Stimulated activated naive CD4-positive, alpha-beta T cell treated with Interleukin-2 at 50 U/mL for 16 hours (primary cell): ENCODE measurements at places on chromosomes 7 and 10.

- no peak for DNase-seq
Measured at GRCh38 chr7:3588341-3588740, 287.3 kb downstream of the SDK1 start.

DNA sequence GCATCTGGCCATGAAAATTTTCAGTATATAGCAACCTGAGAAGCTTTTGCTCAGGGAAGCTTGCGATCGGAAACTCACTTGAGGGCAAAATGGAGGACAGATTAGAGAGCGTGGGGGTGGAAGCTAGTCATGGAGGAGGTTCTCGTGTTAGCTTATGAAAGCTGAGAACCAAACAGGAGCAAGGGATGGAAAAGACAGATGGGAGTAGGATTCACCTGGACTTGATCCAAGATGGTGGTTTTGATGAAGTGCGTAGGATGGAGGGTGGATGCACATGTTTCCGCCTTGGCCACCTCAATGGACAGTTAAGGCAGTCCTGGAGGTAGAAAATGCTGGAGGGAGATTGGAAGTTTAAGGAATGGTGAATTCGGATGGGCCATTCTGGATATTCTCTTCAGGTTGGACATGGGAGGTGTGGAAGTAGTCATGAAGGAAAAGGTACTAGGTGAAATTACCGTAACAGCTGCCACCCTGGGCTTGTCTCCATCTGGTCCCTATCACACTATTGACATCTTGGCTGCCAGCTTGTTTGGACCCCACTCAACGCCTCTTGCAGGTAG, 6.3 kb upstream of the C10orf95 start:
- DNase-seq = no peak

DNA sequence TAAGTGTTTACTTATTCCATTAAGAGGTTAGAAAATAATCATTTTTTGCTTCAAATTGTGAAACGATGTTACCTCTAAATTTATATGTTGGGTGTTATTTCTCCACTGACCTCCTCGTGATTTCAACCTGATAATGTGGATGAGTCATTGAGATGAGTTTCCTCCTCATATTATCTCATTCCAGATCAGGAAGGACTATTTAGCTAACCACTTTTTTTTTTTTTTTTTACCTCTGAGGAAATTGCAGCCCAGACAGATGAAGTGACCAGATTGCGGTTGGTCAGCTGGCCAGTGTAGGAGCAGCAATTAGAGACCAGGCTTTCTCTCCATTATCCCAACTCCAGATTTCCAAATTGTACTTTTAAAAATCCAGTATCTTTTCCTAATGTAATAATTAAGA, 248.7 kb downstream of the FZD1 start:
- DNase-seq = no peak

DNA sequence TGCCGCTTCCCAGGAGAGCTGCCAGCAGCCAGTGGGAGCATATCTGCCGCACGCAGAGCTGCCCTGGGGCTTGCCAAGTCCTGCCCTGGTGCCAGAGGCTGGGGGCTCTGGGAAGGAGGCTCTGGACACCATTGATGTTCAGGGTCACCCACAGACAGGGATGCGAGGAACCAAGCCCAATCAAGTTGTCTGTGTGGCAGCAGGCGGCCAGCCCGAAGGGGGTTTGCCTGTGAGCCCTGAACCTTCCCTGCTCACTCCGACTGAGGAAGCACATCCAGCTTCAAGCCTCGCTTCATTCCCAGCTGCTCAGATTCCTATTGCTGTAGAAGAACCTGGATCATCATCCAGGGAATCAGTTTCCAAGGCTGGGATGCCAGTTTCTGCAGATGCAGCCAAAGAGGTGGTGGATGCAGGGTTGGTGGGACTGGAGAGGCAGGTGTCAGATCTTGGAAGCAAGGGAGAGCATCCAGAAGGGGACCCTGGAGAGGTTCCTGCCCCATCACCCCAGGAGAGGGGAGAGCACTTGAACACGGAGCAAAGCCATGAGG, 94.6 kb downstream of the TACC2 start:
- no peak for DNase-seq

DNA sequence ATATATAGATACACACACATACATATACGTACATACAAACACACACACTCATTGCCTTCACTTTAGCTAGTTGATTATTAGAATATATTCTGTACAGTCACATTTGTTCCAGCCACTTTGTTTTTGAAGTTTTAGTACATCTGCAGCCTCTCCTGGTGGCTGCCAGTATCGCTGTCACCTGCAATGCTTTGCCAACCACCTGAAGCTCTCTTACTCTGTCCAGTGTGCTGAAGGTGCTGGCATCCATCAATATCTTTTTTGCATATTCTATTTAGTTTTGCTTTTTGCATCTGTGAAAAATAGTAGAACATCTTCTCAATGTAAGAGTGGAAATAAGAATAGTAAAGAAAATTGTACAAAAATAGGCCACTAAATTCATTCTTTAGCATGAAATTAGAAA, 388.6 kb downstream of the EXOC4 start:
- DNase-seq = no peak

DNA sequence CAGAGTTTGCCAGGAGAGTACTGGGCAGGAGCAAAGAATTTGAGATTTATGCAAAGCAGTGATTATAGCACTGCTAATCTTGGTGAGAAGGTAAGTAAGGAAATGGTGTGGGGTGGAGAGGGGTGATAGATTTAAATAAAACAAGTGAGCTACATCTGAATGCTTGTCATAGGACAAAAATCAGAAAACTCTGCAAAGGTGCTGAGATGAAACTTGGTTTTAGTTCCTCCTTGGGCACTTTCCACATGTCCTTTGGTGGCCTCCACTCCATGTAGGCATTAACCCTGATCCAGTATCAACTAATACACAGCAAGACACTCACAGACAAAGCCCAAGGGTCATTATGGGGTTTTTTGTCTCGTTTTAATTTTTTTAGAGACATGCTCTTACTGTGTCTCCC, 25.7 kb upstream of the FAM107B start:
- DNase-seq = no peak

DNA sequence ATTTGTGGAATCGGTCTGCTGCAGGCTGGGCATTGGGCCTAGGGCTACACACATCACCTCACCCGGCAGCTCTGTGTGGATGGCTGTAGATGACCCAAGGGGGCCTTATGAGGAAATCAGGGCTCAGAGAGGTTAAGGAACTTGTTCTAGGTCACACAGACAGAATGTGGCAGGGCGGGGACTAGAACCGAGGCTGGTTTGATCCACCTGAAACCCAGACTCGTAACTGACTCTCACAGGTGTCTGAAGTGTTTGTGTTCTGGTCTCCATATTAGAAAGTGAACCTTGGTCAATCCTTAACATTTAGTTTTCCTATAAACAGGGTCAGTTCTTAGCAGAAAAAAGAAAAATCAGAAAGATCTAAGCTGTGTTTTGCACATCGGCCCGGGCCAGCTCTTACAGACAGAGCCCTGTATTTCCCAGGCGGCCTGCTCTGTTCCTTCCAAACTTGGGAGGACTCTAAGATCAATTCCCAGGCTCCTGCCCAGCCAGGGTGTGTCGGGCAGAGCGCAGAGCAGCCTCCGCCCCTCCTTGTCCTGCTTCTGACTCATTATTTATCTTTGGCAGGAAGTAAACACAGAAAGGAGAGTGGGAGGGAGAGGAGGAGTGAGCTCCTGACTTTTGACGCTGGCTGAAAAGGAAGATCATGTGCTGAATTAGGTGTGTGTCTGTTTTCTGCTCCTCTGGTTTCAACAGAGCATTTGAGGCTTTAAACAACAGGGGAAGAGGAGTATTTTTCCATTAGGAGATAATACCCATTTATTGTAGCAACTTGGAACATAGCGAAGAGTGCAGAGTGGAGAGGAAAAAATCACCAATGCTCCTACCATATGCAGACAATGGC, 74.1 kb downstream of the TACC2 start:
- DNase-seq = no peak

DNA sequence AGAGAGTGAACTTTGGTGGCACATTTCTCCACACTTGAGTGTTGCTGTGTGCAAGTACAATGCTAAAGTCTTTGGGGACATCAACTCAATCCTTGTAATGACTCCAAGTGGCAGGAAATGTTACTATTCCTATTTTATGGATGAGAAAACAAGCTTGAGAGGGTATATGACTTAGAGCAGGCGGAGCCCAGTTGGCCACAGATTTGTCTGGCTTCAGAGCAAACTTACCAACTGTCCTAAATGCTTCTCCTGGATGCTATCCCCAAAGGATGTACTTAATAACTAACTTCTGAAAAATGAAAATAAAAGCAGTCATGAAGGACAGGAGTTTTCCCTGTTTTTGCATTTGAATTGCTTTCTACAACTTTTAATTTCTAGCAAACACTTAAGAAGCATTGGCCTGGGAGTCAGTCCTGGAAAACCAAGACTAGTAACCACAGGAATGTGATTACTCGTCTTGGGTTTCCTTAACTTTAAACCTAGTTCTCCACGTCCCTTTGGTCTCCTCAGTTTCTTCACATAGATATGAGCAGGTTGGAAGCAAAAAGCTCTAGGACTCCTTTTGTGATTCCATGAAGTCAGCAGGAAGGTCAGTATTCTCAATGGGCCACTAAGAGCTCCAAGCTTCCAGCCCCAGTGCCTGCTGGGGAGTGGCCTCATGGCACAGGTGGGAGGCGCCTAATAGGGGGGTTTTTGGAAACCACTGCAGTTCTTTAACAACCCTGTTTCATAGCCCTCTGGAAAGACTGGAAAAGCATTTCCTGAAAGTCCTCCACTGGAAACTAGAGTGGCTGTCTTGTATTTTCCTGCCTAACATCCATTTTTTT, 140.8 kb downstream of the GLCCI1 start:
- DNase-seq = no peak

- no peak for DNase-seq
Measured at GRCh38 chr7:36985316-36985715, 261.0 kb upstream of the AOAH start.

- no peak for DNase-seq
Measured at GRCh38 chr7:76296743-76297740, 5.4 kb upstream of the HSPB1 start.

DNA sequence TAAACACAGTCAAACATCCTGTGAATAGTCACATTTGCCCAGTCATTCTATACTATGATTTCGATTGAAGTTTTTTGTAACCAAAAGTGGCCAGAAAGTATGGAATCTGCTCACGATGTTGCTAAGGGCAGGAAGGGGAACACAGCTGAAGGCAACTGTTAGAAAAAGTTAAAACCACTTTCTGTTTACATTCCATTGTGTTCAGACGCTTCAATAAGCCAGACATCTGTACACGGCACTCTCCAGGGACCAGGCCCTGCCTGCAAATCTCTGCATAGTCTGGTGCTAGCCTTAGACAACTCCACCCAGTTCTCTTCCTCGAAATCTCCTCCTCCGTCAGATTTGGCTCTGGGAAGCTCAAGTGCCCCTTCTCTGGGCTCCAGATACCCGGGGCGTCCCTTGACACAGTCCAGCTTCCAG, 17.1 kb upstream of the TMEM120A start:
- no peak for DNase-seq
